NCI-H2107 (cell line): ENCODE measurements at places on chromosomes 12 and 14.

DNA sequence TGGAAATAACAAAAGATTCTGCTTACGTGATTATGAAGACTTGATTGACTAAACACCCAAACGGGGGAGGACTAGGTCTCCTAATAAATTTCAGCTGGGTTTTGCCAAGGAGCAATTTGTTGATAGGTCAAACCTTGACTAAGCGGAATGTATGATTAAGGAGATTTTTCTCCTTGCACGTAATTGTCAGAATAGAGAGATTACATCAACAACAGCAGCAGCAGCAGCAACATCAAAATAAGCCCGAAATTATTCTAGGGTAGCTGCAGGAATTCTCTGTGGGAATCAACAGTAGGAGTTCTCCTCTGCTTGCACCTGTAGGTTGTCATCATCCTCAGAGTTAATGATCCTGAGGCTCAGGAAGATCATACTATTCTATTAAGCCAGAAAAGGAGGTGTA is 10.2 kb downstream of the ELK3 start:
- DNase-seq = no peak

- no peak for DNase-seq
Observed at GRCh38 chr14:68921666-68922065, 57.4 kb downstream of the ACTN1 start.

DNA sequence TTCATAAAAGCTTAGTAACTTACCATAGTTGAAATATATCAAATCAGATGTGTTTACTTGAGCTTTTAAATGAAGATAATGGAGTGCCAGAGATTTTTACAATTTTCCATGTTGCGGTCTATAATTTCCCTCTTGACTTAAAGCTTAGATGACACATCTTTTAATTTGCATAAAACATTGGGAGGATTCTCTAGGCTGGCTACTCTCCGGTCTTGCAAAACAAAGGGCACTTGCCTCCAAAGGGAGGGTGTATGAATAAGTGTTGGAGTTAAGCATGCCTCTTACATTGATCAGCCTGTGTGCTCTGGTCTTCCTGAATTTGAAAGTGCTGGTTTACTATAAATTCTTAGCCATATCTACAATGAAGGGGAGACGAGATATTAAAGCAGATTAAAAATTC is 336.4 kb upstream of the NAV3 start:
- no peak for DNase-seq

- no peak for DNase-seq
Observed at GRCh38 chr12:12926571-12927071, 25.3 kb downstream of the GPRC5D start.

- DNase-seq = no peak
Observed at GRCh38 chr14:90281756-90282155, 25.4 kb downstream of the PSMC1 start.
